Common myeloid progenitor, CD34-positive (primary cell): ENCODE measurements at places on chromosomes 2 and 18.

- DNase-seq = no peak
- H3K4me1 ChIP-seq = no peaks in the 10 kb centered on the region
- no peaks in the 10 kb centered on the region for H3K27me3 ChIP-seq
- no peak overlapping the region for H3K27ac ChIP-seq
- H3K4me3 ChIP-seq = no peak overlapping the region
These were observed 1195.1 kb upstream of the CHAC2 start for GRCh38 chr2:52572469-52572894.

DNA sequence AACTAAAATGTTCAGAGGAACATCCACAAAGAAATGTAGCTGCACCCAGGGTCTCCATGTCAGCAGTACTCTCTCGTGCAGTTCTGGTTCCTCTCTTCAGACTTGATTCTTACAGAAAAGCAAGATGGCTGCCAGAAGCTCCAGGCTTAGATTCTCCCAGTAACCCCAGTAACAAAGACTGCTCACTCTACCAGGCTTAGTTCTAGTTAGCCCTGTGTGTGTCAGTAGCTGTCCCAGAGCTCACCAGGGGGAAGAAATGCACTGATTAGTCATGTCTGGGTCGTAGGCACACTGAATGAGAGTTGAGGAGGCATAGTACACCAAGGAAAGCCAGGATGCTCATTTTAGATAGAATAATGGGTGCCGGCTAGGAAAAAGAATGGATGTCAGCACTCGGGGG lies 395.0 kb upstream of the NRP2 start:
- no peak overlapping the region for H3K4me3 ChIP-seq
- no peak for DNase-seq
- H3K36me3 ChIP-seq = no peaks in the 10 kb centered on the region
- no peaks in the 10 kb centered on the region for H3K27me3 ChIP-seq
- no peak overlapping the region for H3K27ac ChIP-seq

GRCh38 chr2:157106950-157107349 lies 150.6 kb upstream of the GALNT5 start:
- H3K27me3 ChIP-seq = no peaks in the 10 kb centered on the region
- H3K4me1 ChIP-seq = no peaks in the 10 kb centered on the region
- no peak overlapping the region for H3K4me3 ChIP-seq
- no peak overlapping the region for H3K27ac ChIP-seq

- peaks cover 49% of the 10 kb centered on the region for H3K4me1 ChIP-seq
- peaks cover 3% of the 10 kb centered on the region for H3K36me3 ChIP-seq
- no peaks in the 10 kb centered on the region for H3K27me3 ChIP-seq
- no peak for DNase-seq
These were observed 38.5 kb downstream of the INPP5D start for GRCh38 chr2:233098618-233099017.

DNA sequence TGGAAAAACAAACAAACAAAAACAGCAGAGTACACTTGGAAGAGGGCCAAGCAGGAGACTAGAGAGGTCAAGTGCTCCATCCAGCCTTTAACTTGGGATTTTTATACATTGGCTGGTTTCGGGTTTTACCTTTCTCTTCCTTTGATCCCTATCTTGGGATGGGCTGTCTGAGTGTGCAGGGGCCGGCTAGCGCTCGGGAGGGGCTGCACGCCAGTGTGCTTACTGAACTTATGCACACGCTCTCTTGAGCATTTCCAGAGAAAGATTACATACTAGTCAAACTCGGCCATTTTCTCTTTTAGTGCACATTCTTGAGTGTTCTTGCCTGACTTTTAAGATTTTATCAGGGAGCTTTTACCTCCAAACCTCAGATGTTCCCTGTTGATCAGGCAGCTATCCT lies 707.8 kb downstream of the DSC3 start:
- H3K27ac ChIP-seq = no peak overlapping the region
- no peaks in the 10 kb centered on the region for H3K36me3 ChIP-seq
- no peaks in the 10 kb centered on the region for H3K4me1 ChIP-seq
- no peak for DNase-seq
- H3K27me3 ChIP-seq = no peaks in the 10 kb centered on the region

DNA sequence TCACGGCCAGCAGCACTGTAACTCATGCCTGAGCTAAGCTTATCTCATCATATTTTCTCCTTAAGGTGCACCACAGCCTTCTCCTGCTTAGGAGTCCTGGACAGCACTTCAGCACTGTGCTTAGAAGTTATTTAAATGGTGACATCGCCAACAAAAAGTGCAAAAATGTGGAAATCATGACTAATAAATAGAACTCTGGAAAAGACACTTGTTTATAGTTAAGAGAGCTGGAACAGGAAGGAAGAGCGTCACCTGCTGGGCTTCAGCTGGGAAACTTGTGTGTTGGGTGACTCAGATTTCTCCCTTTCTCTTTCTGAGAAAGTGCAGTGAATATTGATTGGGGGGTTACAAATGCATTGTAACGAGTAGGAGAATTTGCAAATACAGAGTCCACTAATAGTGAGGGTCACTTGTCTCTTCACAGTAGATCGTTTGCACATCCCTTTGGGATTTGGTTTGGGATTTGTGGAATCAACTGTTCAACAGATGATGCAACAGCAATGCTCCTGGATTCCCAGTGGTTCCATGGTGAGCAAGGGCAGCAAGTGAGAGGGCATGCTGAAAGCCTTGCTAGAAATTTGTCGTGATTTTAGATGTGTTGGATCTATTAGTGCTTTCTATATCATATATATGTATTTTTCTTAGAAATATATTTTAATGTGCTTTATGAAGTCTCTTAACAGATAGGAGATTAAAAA lies 84.2 kb downstream of the DOK6 start:
- H3K4me3 ChIP-seq = no peak overlapping the region

GRCh38 chr2:84713441-84713840 lies 167.4 kb downstream of the TRABD2A start:
- H3K4me1 ChIP-seq = no peaks in the 10 kb centered on the region
- no peak overlapping the region for H3K27ac ChIP-seq
- H3K27me3 ChIP-seq = no peaks in the 10 kb centered on the region
- no peak for DNase-seq
- no peak overlapping the region for H3K4me3 ChIP-seq

DNA sequence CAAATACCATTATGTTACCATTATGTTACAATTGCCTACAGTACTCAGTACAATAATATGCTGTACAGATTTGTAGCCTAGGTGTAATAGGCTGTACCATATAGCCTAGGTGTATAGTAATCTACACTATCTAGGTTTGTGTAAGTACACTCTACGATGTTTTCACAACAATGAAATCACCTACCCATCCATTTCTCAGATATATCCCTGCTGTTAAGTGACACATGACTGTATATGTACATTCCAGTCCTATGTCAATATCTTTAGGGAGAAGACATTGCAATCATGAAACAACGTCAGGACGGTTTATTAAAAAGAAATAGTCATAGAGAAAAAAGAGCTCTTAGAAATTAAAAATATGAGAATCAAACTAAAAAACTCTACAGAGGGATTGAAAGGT lies 119.0 kb upstream of the CDC42EP3 start:
- H3K4me3 ChIP-seq = no peak overlapping the region
- H3K27ac ChIP-seq = no peak overlapping the region
- DNase-seq = no peak
- peaks cover 3% of the 10 kb centered on the region for H3K4me1 ChIP-seq
- no peaks in the 10 kb centered on the region for H3K36me3 ChIP-seq

- no peaks in the 10 kb centered on the region for H3K27me3 ChIP-seq
- DNase-seq = no peak
- H3K4me1 ChIP-seq = no peaks in the 10 kb centered on the region
- no peak overlapping the region for H3K27ac ChIP-seq
- H3K4me3 ChIP-seq = no peak overlapping the region
- H3K36me3 ChIP-seq = peaks cover 22% of the 10 kb centered on the region
These were observed 75.2 kb upstream of the CD302 start for GRCh38 chr2:159873258-159873657.

DNA sequence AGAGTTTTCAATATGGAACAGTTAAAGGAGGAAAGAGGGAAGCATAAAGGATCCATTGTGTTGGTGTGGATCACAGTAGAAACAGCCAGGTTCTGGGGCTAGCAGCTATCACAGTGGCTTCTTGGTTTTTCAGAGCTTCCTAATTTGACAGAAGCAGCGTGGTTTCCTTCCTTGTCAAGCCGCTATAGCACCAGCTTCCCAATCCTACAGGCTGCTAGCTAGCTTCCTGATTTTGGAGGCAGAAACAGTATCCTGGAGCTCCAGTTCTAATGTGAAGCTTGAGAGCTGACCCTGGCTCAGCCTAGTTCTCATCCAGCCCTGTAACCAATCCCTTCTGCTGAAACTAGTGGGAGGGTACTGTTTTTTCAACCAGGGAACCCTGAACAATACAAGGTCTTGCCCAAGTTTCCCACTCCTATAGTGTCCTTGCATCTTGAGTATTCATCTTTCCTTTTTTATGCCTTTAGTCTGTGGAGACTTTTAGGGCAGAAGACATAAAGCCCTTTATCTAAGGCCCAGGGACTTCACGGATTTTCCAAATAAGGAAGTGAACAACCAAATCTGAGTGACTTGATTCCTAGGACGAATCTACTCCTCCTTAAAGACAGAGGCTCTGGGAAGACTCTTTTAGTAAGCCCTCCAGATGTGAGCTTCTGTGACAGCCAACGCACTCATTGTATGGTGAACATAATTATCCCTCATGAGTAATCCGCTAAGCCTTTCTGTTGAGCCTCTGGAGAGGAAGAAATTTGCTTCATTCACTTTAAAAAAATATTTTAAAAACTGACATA lies 33.8 kb downstream of the CCDC93 start:
- H3K4me3 ChIP-seq = no peak overlapping the region
- H3K4me1 ChIP-seq = no peaks in the 10 kb centered on the region
- peaks cover 69% of the 10 kb centered on the region for H3K36me3 ChIP-seq
- no peak overlapping the region for H3K27ac ChIP-seq

- no peaks in the 10 kb centered on the region for H3K27me3 ChIP-seq
- no peaks in the 10 kb centered on the region for H3K36me3 ChIP-seq
- no peak for DNase-seq
- no peaks in the 10 kb centered on the region for H3K4me1 ChIP-seq
- no peak overlapping the region for H3K4me3 ChIP-seq
These were observed 392.9 kb downstream of the TGIF1 start for GRCh38 chr18:3842844-3843243.

DNA sequence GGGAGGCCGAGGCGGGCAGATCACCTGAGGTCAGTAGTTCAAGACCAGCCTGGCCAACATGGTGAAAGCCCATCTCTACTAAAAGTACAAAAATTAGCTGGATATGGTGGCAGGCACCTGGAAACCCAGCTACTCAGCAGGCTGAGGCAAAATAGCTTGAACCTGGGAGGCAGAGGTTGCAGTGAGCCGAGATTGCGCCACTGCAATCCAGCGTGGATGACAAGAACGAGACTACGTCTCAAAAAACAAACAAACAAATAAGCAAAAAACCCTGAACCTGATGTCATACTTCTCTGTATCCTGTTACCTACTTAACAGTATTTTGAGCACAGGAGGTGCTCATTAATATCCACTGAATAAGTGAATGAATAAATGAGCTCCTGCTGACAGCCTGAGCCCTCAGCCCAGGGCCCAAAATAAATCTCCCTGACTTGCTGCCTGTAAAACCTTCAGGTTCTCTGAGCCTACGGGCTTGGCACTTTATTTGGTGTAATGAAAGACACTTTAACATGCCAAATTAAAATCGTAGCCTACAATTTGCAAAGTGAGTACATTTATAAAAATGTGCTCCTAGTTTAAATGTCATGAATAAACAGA lies 215.1 kb downstream of the ZNF385B start:
- H3K27ac ChIP-seq = no peak overlapping the region
- no peaks in the 10 kb centered on the region for H3K4me1 ChIP-seq
- H3K36me3 ChIP-seq = no peaks in the 10 kb centered on the region

DNA sequence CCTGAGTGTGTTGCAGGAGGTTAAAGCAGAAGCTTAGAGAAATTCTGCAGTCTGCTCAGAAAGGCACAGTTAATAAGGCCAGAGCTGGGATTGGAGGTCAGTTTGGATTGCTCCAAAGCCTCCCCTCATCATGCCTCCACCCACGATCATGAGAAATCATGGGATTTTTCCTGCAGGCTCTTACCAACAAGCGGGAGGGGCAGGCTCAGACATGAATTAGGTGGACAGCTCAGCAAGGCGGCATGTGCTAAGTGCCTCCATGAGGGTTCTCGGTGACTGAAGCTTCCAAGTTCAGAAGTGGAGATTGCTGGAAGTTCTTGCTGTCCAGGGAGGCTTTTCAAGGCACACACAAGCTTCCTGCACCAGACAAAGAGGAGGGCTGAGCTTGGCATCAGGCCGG lies 163.8 kb downstream of the SETBP1 start:
- H3K27me3 ChIP-seq = no peaks in the 10 kb centered on the region
- DNase-seq = no peak
- H3K36me3 ChIP-seq = no peaks in the 10 kb centered on the region
- no peak overlapping the region for H3K27ac ChIP-seq

- no peaks in the 10 kb centered on the region for H3K36me3 ChIP-seq
- no peak for DNase-seq
- peaks cover 5% of the 10 kb centered on the region for H3K4me1 ChIP-seq
- H3K27me3 ChIP-seq = no peaks in the 10 kb centered on the region
- peak within 1 kb of the TSS; percentile 91 for H3K27ac ChIP-seq
- H3K4me3 ChIP-seq = peak within 1 kb of the TSS; percentile 81
These were observed at the start of gene SH3YL1 for GRCh38 chr2:263774-264492. TSS of gene SH3YL1 (minus strand) at chr2:264032. CDS start at chr2:263984, 48 bp downstream.

- H3K4me1 ChIP-seq = no peaks in the 10 kb centered on the region
- H3K27ac ChIP-seq = no peak overlapping the region
- no peaks in the 10 kb centered on the region for H3K27me3 ChIP-seq
- H3K4me3 ChIP-seq = no peak overlapping the region
- peak; percentile 47 for DNase-seq
- H3K36me3 ChIP-seq = no peaks in the 10 kb centered on the region
These were observed 964.7 kb upstream of the ZEB2 start for GRCh38 chr2:145484448-145485097.

- H3K4me1 ChIP-seq = peaks cover 6% of the 10 kb centered on the region
- no peaks in the 10 kb centered on the region for H3K27me3 ChIP-seq
- DNase-seq = peak; percentile 27
- H3K27ac ChIP-seq = no peak overlapping the region
- no peak overlapping the region for H3K4me3 ChIP-seq
These were observed 1.9 kb upstream of the ESPNL start for GRCh38 chr2:238097988-238098871.

- no peaks in the 10 kb centered on the region for H3K4me1 ChIP-seq
- H3K27ac ChIP-seq = no peak overlapping the region
- no peak for DNase-seq
- no peak overlapping the region for H3K4me3 ChIP-seq
- no peaks in the 10 kb centered on the region for H3K36me3 ChIP-seq
These were observed 911.4 kb upstream of the SLC39A10 start for GRCh38 chr2:194745557-194746146.

GRCh38 chr2:241900251-241901017 lies 30.9 kb downstream of the RTP5 start:
- no peak overlapping the region for H3K4me3 ChIP-seq
- no peak overlapping the region for H3K27ac ChIP-seq
- no peaks in the 10 kb centered on the region for H3K36me3 ChIP-seq
- no peaks in the 10 kb centered on the region for H3K27me3 ChIP-seq
- DNase-seq = no peak

- H3K27ac ChIP-seq = no peak overlapping the region
- H3K4me3 ChIP-seq = no peak overlapping the region
- H3K4me1 ChIP-seq = no peaks in the 10 kb centered on the region
- H3K27me3 ChIP-seq = no peaks in the 10 kb centered on the region
- DNase-seq = no peak
These were observed 360.4 kb downstream of the SLC4A3 start for GRCh38 chr2:219987830-219988229.
